Ovary (tissue), 10 donors: ENCODE measurements at places on chromosomes 4 and X. TPM values are rescaled to one million over a fixed set of nuclear protein-coding genes. Genes with fewer than 3 reads are reported as not detected.

DNA sequence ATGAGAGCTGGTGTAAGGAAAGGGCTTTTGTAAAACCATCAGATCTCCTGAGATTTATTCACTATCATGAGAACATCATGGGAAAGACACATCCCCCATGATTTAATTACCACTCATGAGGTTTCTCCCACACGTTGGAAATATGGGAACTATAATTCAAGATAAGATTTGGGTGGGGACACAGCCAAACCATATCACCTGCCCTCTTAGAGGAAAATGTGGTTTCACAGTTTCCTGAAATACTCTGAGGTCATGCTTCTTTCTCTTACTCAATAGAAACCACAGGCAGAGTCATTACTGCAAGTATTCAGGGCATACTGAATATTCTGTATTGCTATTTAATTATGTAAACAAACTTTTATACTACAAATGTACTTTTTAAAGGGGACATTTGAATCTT lies 1453.3 kb downstream of the PCDH18 start:
- DNase-seq = no peak

GRCh38 chrX:107716816-107717700 lies 58.5 kb downstream of the TSC22D3 start:
- DNase-seq = peak; percentile 80

DNA sequence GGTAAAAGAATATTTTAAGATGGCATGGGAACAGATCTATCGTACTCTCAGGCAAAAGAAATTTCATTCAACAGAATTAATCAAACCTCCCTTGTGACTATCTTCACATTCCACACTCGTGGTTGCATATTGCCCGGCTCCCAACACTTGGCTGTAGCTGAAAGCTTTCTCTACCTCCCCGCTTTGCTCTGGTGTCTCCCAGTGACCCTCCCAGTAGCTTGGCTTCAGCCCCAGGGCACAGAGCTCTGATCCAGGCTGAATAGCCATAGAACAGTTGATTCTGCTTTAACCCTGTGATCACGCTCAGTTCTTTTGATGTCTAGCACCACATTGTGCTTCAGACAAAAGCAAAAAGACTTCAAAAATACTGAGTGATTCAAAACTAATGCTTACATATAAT lies 24.6 kb downstream of the SLC7A11 start:
- no peak for DNase-seq

GRCh38 chrX:37332987-37333658 lies 16.0 kb upstream of the PRRG1 start:
- no peak for DNase-seq

DNA sequence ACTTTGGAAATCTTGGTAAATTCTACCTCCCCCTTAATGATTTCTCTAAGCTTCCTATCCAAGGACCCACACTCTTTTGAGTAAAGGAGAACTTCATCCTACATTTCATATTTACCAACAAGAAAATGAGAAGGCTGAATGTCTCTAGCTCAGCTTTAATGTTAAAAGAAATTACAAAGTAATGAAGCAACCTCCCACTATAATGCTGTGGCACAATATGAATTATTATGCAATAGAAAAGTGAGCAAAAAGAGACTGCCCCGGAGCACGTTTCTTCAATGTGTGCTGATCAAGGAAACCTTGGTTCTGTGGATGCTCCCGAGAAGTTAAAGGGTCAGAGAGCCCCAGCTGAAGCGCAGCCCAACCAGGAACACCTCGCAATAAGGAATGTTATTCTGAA lies 9.1 kb upstream of the TBC1D1 start:
- no peak for DNase-seq

- DNase-seq = no peak
Observed at GRCh38 chr4:136412708-136413107, 1119.6 kb downstream of the PCDH18 start.

- DNase-seq = no peak
Observed at GRCh38 chr4:147138171-147138570, 192.5 kb upstream of the TTC29 start.

DNA sequence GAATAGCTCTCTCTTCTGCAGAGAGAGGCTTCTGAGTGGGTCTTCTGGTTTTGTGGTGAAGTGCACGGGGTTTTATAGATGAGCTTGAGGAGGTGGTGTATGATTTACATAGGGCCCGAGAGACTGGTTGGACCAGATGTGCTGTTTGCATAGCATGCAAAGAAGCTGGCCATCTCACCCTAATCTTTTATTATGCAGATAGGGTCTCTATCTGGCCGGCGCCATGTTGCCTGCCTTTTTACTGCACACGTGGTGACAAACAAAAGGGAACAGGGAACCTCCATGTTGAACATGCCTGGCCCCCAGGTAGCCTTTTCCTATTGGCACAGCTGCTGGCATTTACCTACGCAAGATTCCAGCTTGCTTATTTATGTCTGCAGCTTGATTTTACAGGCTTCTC lies 473.3 kb upstream of the FAM47C start:
- DNase-seq = no peak

- DNase-seq = no peak
Observed at GRCh38 chr4:165207016-165207430, 338 bp upstream of the KLHL2 start.

DNA sequence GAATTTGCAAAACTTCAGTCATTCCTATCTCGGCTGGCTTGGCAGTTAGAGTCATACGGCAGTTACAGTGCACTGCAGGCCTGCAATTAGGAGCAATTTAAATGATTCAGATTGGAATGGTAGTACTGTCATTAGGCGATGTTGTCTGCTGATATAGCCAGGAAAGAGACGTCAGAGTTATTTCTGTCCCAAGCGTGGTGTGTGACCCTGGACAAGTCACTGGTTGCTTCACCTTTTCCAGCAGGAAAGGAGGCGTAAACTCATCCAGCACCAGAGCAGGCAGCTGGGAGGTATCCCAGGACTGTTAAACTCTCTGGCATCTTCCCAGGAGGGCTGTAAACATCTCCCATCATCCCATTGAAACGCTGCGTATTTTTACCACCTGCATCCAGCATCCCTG lies 836 bp upstream of the LNX1 start:
- DNase-seq = no peak

- DNase-seq = no peak
Observed at GRCh38 chr4:36281384-36282106, at the start of gene DTHD1. DTHD1 (plus strand) TSS chr4:36281616; CDS start chr4:36281759, 143 bp downstream.

DNA sequence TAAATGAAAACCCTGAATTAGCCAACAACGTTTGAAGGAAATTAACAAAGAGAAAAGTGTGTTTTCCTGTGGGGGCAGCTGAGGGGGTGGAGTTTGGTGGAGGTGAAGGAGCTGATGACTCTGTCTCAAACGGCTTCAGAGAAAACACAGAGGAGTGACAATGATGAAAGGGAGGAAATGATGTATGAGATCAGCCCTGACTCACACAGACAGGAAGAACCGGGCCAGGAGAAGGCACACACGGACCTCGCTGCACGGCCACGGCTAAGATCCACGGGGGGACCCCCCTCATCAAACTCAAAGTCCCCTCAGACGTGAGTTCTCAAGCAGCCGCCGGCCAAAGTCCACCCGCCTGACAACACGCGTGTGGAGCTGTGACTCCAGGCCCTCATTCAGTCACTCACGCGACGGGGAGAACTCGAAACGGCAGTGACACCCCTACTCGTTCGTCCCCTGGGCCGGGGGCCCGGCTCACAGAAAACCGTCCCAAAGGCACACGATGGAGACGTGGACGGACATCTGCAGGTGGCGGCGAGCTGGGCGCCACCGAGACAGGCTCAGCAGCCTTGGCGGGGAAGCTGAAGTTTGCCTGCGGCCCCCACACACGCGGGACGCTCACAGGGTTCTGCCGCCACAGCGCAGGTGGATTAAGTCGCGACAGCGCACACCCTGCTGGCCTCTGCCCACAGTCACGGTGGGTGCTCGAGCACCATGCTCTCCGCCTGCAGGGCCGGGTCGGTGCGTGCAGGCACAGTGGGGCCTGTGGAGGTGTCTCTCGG lies 28.8 kb downstream of the PPP2R3B start:
- DNase-seq = no peak

GRCh38 chrX:115940888-115941332 lies 229.6 kb upstream of the AGTR2 start:
- DNase-seq = peak; percentile 81

GRCh38 chr4:137967480-137968190 lies 274.5 kb downstream of the SLC7A11 start:
- DNase-seq = no peak

DNA sequence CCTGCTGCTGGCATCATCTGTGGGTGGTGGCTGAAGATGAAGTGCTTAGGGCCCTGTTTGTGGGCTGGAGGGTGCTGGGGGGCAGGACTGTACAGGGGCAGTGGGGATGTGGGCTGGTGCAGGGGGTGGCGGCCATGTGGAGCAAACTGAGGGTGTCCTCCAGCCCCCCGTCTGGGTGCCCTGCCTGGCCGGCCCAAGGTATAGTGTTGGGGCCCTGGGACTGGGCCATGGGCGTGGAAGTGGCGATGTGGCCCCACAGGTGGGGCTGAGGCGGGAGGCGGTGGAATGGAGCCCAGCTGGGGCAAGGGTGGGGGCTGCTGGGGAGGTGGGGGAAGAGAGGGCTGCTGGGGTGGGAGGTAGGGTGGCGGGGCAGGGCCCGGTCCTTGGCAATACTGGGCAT lies 9.5 kb upstream of the KDM5C start:
- DNase-seq = no peak

- DNase-seq = no peak
Observed at GRCh38 chr4:18441676-18442075, 420.1 kb upstream of the LCORL start.

DNA sequence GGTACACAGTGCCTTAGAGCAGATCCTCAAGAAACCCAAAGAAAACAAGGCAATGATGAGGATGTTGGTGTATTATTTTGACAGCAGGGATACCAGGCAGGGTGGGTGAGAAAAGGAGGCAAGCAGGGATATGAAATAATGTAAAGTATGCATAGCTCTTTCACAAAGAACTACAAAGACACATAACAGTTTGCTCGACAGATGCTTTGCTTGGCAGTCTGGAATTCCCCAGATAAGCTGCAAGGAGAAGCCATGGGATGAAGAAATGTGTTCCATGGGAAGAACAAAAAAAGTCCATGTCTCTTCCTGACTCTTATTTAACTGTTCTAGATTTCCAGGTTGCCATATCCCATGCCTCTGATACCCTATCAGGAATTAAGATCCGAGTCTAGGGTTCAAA lies 75.4 kb downstream of the FAM13A start:
- DNase-seq = no peak

DNA sequence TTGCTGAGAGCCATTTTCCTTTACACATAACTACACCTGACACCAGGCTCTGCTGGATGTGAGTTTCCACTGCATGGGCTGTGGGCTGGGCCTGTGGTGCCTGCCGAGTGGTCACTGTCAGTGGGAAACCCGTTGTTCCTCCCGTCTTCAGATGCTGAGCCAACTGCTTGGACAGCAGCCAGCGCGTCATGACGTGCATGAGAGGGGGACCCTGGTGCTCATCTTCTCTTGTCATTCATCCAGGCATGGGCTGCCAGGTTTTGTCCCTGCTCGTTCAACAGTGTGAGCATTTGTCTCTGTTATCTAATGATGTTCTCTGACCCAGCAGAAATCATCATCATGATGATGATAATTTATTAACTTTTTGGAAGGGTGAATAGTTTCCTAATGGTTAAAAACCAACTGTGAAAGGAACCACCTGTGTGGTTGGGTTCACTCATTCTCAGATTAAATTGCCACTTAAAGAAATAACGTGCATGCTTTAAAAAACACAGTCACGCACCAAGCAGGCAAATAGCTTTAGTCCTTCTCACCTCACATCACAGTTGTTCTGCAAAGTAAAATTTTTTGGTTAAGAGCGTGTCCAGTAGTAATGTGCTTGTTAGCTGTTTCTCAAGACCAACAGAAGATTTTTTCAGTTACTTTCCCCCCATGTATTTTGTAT lies 19.9 kb upstream of the CLDN34 start:
- DNase-seq = no peak

- DNase-seq = no peak
Observed at GRCh38 chr4:163180090-163180489, 13.4 kb upstream of the NAF1 start.

- DNase-seq = no peak
Observed at GRCh38 chrX:49978176-49978575, 55.8 kb downstream of the CLCN5 start.

DNA sequence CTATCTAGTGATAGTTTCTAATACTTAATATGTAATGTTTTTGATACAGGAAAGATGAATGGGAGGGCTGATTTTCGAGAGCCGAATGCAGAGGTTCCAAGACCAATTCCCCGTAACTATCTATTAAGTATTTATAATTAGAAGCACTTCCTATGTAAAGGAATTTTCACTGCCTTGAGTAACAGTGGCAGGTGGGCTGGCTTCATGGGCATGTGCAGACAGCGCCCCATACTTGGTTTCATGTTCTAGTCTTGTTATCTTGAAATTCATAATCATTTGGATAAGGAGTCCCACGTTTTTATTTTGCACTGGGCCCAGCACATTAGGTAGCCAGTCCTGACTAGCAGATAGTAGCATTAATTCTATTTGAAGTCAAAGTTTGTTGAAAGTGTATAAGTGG lies 1.7 kb downstream of the OCIAD1 start:
- no peak for DNase-seq

DNA sequence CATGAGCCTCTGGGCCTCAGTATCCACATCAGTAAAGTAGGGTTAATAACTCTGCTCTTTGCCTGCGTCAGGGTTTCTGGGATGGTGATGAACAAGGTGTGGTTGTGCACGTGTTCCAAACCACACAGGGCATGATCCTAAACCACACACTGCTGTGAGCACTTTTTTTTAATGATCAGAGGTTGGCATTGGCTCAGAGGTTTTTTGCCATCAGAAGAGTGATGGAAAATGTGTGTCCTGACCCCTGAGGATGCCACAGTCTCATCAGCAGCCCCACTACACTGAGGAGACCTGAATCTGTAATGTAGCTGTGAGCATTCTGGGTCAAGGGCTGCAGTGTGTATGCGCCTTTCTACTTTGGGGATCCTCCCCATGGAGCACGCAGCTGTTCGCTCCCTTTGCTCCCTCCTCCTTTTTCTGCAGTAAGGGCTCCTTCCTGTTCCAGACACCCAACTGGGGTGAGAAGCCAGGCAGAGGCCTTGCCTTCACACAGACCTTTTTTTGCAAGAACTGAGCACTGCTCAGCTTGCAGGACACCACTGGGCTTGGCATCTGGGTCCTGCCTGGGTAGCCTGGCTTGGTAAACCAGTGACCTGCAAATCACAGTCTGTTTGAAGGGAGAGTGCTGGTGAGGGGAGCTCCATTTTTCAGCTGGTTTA lies 87.5 kb downstream of the MAMLD1 start:
- no peak for DNase-seq

The SPATA18 gene
- 4.8 TPM for polyA plus RNA-seq

The HELT gene
- polyA plus RNA-seq = not detected

The EPHA5 gene
- polyA plus RNA-seq = 0.29 TPM

The PHOX2B gene
- polyA plus RNA-seq = not detected

The TCEAL5 gene
- polyA plus RNA-seq = 3.6 TPM

The SPANXA2 gene
- not detected for polyA plus RNA-seq

The KCTD8 gene
- polyA plus RNA-seq = 1.3 TPM

The DIAPH2 gene
- 8.1 TPM for polyA plus RNA-seq

The TMEM144 gene
- polyA plus RNA-seq = 8.4 TPM

The ARHGEF6 gene
- polyA plus RNA-seq = 37.9 TPM

The ABCG2 gene
- 13.0 TPM for polyA plus RNA-seq
